CD4-positive, alpha-beta T cell treated with Interleukin-12 subunit alpha and Interleukin-12 subunit beta, for 1 hour (primary cell): ENCODE measurements at places on chromosomes 5 and 9.

DNA sequence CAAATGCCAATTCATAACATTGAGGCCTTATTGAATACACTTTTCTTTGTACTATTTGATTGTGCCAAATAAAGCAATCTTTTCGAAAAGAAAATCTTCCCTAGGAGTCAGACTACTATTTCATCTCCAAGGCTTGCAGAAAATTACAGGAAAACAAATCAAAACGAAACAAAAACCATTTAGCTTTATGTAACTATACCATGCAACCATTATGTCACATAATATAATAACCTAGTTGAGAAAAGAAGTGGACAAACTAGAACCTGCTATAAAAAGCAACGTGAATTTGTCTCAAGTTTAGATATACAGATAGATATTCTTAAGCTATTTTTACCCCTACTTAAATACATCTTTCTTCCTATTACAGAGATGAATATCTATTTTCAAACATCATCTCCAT, 18.0 kb downstream of the HTR4 start:
- no peak for DNase-seq

GRCh38 chr9:90909747-90910283, 108.2 kb downstream of the SYK start:
- DNase-seq = no peak

- DNase-seq = no peak
These were observed 40.0 kb downstream of the MARCHF6 start for GRCh38 chr5:10393491-10393890.

GRCh38 chr9:135188681-135189151, 101.2 kb downstream of the OLFM1 start:
- DNase-seq = no peak

- no peak for DNase-seq
These were observed 100.1 kb upstream of the DHFR start for GRCh38 chr5:80754900-80755299.

GRCh38 chr9:110545705-110546104, 33.8 kb downstream of the SVEP1 start:
- DNase-seq = no peak

DNA sequence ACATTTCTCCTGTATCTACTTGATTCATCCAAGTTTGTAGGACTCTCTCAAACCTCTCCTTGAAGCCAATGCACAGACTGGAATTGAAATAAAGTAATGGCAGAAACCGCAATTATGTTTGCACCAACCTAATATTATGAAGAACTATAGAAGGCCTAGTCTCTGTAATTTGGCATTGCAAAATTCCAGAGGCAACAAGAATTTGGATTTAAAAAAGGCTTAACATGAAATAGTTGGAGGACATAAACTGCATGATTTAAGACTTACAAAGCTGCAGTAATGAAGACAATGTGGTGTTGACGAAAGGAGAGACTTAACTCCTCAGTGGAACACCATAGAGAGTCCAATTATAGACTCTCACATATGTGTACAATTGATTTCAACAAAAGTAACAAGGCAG, 117.8 kb upstream of the MINAR2 start:
- DNase-seq = no peak

DNA sequence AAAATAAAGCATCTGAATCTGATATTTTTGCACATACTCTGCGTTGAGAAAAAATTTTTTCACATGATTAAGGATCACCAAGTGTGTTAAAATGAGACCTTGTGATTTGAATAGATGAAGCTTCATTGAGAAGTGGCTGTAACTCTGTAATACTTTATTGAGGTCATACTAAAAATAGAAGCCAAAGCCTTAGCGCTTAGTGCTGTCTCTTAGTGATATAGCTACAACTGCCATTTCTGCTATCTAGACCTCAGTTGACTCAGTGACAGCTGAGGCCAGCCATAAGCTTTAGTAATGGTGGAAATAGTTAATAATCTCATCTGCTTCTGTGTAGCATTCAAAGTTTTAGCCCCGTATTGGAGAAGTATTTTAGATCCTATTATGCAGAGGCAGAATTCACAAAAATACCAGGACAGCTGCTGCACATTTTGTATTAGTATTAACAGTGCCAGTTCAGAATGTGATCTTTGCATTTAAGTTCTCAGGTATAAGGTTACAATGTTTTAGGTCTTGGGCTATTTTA, 107.4 kb upstream of the SGCD start:
- no peak for DNase-seq

DNA sequence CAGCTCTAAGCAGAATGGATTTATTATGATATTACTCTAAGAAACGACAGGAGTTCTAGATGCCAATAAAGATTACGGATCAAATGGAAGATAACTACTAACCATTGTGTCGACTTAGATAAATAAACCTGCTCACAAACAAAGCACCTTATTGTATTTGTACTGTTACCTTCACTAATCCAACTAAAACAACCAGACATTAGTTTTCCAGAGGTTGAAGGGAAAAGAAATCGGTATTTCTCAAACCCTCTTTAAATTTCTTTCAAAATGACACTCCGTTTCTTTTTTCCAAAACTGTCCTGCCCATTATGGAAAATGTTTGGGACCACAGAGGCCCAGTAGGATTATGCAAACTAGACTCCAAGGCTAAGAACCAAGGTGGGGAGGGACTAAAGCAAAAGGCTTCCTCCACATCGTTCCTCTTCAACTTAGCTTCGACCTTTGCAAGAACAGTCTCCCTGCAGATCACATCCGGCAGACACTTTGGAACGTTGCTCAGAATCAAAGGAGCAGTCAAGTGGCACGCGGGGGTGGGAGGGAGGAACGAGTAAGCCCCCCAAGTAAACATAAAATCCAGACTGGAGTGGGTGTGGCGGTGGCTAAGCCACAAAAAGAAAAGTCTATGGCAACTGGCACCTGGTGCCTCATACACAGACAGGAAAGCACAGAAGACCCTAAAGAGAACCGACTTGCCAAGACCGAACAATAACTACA, 2.7 kb downstream of the MLLT3 start:
- DNase-seq = no peak

GRCh38 chr5:140607031-140607430, 25.9 kb downstream of the CD14 start:
- no peak for DNase-seq

DNA sequence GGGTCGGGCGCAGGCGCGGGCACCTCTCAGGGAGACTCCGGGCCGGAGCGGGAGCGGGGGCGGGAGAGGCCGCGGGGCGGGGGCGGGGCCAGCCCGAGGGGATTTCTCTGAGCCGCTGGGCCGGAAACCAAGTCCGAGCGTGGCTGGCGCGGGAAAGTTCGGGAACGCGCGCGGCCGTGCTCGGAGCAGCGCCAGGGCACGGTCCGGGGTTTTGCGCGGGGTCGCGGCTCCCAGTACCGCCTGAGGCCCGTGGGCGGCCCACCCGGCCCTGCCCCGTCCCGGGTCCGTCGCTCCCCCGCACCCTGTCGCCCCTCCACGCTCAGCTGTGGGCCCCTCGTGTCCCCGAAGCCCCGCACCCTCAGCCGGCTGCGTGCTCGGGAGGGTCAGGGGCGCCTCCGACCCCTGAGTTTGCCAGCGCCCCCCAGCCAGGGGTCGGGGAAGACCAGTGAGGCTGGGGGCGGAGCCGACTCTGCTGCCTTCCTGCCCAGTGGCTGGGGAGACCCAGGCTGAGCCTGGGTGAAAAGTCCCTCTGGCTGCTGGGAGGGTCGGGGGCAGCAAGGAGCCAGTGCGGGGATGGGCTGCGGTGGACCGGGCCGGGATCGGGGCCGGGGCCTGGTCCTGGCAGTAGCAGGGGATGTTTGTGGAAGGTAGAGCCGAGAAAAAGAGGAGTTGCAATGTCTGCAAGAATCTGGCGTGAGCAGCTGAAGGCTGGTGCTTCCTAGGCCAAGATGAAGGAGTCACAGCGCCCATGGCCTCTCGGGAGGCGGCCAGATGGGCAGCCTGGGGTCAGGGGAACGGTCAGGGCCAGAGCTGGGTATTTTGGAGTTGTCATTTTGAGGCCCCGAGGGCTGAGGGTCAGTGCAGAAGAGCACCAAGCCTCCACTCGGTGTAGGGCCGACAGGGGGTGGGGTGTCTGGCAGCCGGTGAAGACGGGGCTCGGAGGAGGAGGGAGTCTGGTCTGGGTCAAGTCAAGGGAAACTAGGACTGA, 588 bp downstream of the TRAF2 start:
- peak; percentile 85 for DNase-seq

GRCh38 chr5:173726846-173727557, 110.6 kb upstream of the BOD1 start:
- DNase-seq = no peak

- no peak for DNase-seq
These were observed 107.8 kb downstream of the THBS4 start for GRCh38 chr5:80142996-80143395.

- no peak for DNase-seq
These were observed 12.6 kb downstream of the FAM78A start for GRCh38 chr9:131263701-131264100.

DNA sequence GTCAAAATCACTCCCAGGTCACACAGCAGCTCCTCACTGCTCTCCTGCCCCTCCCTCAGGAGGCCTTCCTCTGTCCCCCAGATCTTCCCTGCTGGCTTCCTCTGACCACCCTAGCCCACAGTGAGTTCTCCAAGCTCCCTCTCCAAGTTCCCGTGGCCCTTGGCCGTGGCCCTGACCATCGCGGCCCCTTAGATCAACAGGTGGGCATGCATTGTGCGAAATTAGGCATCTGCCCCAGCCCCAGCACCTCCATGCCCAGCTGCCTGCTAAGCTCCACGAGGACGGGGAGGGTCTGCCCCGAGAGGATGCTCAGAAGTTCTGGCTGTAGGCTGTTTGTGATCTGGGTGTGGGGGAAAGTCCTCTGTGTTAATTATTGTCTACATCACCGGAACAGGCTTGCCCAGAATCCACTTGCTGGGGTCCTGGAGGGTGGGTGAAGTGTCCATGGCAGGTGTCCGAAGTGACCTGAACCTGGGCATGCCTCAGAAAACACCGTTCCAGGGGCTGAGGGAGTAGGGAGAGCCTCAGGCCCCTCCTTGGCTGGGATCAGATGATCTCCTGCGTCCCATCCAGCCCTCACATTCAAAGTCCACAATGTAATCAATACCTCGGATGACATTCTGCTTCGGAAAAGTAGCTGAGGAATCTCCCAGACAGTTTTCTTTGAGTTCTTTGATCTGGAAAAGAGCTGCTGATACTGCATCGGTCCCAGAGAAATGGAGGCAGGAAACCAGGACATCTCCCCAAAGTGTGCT, 194.8 kb downstream of the PAX5 start:
- DNase-seq = no peak

GRCh38 chr5:157994906-157995519, 136.1 kb upstream of the CLINT1 start:
- DNase-seq = peak; percentile 44

DNA sequence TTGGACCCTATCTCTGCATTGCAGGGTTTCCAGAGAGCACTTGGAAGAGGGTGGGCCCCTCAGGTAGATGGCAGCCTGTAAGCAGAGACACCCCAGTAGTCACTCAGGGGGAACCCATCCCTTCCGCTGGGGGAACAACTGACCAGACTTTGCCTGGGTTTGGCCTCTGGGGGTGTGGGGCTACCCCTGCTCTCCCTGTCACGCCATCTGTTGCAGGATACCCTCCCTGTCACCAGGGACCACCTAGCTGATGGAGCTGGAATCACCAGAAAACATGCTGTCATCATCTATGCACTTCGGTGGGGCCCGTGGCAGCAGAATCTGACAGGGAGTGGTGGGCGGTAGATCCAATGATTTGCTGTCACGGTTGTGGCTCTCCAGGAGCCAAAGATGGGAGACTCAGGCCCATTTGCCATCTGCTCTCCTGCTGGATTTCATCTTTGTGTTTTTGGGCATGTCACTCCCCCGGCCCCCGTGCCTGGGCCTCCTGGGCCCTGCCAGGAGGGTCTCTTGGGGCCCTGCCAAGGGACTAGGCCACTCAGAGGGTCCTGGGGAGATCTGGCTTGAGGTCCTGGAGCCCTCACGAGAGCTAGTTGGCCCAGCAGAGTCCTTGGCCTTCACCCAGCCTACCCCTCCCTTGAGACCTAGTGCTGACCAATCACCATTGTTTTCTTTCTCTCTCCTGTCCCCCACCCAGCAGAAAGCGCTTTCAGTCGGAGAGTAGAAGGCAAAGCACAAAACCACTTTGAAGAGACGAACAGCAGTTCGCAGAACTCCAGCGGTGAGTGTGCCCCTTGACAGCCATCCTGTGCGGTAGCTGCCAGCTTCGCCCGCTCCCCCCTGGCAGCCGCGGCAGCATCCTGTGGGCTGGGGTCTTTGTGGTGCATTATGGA, 45.9 kb downstream of the AMBP start:
- no peak for DNase-seq

- no peak for DNase-seq
These were observed 393.7 kb upstream of the SMC2 start for GRCh38 chr9:103700195-103700962.

GRCh38 chr5:176724472-176724871, 77.2 kb downstream of the TSPAN17 start:
- no peak for DNase-seq

DNA sequence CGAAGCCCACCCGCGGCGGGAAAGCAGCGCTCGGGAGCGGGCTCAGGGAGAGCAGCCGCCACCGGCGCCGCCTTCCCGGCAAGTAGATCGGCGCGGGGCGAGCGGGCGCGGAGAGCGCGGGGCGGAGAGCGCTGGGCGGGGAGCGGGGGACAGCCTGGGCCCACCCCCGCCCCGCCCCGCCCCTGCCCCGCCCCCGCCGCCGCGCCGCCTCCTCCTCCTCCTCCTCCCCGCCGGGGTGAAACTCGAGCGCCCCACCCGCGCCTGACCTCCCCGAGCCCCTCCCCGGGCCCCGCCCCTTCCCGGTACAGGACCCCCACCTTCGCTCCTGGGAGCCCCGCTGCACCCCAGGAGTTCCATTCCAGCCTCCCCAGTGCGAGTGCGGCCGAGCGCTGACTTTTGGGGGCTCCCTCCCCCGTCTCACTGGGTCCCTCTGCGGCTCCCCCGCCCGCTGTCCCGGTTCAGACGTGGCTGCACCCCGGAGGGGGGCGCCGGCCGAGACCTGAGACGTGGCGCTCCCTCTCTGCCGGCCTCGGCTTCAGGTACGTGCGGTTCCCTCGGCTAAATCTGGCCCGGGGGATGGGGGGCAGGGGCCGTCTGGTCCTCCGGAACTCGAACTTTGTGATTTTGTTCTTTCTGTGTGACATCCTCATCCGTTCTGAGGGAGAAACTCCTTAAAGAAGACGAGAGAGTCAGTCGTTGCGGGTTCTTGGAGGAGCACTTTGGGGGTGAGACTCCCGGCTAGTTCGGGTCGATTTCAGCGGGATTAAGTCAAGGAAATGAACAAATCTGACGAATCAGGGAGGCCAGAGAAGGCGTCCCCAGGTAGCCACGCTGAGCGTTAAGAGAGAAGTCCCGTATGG, at the start of gene SEMA5A:
Gene SEMA5A, minus strand, starts transcription at position 84 of the 860 bp plus-strand sequence. CDS start 166,129 bp downstream, outside the sequence.
- DNase-seq = peak; percentile 40

DNA sequence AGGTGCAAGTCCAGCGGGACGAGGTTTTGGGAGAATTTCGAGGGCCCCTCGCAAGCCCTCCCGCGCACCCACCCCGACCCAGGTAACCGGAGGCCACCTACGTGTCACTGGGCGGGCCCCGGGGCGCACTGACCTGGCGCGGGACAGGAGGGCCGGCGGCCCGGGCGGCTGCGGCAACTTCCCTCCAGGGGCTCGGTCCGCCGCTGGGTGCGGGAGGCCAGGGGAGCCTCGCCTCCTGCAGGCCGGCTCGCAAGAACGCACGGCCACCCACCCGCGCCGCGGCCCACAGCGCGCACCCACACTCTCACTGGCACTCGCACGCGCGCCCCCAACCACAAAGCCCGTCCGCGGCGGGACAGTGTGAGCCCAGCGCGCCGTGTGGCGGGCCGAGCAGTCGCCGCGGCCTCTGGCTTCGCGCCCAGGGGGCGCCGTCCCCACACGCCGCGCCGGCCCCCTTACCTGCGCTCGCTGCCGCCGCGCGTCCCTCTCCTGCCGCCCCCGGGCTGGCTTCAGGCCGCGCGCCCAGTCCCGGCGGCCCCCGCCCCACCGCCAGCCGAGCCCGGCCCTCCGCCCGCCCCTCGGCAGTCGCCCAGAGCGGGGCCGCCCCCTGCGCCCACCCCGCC, 451 bp downstream of the LPAR1 start:
- no peak for DNase-seq

- DNase-seq = no peak
These were observed 66.6 kb upstream of the GARNL3 start for GRCh38 chr9:127197861-127198430.
